ENCODE measurements at places on chromosomes 16 and 17. TPM values are rescaled to one million over a fixed set of nuclear protein-coding genes. Genes with fewer than 3 reads are reported as not detected.

ADORA2B gene
- total RNA-seq: 2.2 TPM

FAM171A2 gene
- 0.10 TPM for total RNA-seq

ACBD4 gene
- total RNA-seq: 6.9 TPM

TMEM92 gene
- not detected for total RNA-seq

CLEC19A gene
- not detected for total RNA-seq

TP53TG3 gene
- not detected for total RNA-seq

DRC7 gene
- total RNA-seq: 0.63 TPM

CTRB2 gene
- not detected for total RNA-seq

PIK3R6 gene
- 1.5 TPM for total RNA-seq

BAIAP3 gene
- total RNA-seq: 2.3 TPM

ZCCHC14 gene
- total RNA-seq: 6.0 TPM

C17orf113 gene
- total RNA-seq: 0.21 TPM

DNAH17 gene
- total RNA-seq: under 0.01 TPM

BFAR gene
- total RNA-seq: 70.0 TPM

WFIKKN2 gene
- not detected for total RNA-seq

JPH3 gene
- not detected for total RNA-seq

TBC1D3C gene
- not detected for total RNA-seq

PABPN1L gene
- not detected for total RNA-seq

KIF2B gene
- total RNA-seq: not detected

MRM1 gene
- 1.5 TPM for total RNA-seq

KRTAP4-3 gene
- not detected for total RNA-seq

C16orf86 gene
- 6.8 TPM for total RNA-seq

C16orf82 gene
- 0.10 TPM for total RNA-seq

FGF11 gene
- total RNA-seq: 0.21 TPM

HLF gene
- total RNA-seq: 1.7 TPM
